Kidney epithelial cell (primary cell): ENCODE measurements at places on chromosomes 11 and 22.

DNA sequence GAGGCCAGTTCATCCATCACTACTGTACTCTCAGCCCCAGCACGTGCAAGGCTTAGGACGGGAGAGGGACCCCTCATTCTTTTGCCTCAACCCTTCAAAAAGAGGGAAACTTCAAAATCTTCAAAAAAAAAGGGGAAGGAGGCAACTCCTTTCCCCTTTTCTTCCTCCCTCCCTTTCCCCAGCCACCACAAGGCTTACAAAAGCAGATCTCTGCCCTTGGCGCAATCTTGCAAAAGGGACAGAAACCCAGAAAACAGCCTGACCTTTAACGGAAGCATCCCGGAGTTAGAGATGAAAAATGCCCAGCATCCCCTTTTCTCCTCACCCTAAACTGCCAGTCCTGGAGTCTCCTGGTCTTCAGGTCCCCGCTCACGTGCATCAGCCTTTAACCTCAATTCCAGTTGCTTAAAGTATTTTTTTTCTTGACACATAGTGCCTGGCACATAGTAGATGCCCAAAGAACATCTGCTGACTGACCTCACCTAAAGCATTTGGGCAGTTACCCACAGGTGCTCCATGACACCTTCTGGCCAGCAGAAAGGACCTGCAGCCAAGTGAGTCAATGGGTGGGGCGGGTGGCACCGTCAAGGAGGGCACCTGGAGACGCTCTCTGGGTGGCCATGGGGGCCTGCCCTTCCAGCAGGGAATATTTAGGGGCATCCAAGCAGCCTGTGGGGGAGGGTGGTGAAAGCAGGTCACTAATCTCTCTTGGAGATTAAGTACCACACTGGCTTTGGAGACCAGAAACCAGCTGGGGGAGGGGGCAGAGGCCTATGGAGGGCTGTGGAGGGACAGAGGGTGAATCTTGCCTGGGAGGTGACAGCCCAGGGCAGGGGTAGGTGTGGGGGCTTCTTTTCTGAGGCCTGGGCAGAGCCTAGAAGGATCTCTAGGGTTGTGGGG, 16.3 kb downstream of the NECTIN1 start:
- no peak for DNase-seq

DNA sequence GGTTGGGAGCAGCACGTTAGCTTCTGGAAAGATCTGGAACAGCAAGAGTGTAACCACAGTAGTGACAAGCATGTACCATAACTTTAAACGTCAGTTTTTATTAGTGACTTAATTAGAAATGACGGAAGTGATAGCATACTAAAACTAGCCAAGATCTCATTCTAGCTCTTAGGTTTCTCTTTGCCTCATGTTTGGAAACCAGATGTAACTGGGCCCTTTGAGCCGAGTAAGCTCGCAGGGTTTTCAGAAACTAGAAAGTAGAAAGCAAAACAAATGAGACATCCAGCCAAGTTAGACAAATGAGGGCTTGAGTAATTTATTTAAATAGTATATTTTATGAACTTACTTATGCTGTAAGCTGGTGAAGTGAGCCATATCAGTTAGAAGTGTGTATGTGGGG, 40.2 kb upstream of the SLC5A12 start:
- DNase-seq, result no peak

DNA sequence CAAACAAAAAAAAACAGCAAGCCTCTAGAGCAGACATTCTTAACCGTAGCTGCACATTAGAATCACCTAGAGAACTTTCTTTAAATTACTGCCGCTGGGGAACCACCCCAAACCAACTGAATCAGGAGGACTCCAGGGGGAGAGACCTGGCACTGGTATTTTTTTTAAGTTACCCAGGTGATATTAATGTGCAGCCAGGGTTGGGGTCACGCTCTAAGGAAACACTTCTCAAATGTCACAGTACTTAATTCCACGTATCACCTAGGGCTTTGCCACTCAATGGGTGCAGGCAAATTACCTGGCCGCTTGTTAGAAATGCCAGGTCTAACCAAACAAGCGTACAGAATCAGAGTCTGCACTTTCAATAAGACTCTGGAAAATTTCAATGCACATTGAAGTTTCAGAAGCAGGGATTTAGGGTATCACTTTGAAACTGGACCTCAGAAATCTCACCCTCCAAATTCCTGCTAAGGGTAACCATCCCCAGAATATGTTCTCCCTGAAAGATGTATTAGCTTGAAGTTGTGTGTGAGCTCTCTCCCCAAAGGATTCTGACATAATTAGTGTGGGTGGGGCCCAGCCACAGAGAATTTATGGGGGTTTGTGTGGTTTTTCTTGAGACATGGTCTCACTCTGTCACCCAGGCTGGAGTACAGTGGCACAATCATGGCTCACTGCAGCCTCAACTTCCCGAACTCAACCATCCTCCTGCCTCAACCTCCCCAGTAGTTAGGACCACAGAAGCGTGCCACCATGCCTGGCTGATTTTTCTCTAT, 12.7 kb upstream of the ISX start:
- no peak for DNase-seq

DNA sequence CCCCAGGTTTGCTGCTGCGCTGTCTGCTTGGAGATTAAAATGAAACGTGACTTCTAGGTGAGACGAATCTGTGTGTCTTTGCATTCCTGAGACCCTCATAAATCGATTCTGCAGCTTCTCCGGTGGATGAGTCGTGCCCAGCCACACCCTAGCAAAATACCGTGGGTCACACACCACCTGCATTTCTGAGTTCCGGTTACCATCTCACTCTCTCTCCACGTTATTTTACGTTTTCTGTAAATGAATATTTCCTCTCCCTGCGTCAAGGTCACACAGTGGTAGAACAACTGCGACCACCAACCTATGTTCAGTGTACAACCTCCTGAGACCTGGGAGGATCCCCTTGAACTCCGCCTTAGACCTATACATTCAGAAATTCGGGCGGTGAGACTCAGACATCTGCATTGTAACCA, 1.1 kb downstream of the YWHAH start:
- no peak for DNase-seq

DNA sequence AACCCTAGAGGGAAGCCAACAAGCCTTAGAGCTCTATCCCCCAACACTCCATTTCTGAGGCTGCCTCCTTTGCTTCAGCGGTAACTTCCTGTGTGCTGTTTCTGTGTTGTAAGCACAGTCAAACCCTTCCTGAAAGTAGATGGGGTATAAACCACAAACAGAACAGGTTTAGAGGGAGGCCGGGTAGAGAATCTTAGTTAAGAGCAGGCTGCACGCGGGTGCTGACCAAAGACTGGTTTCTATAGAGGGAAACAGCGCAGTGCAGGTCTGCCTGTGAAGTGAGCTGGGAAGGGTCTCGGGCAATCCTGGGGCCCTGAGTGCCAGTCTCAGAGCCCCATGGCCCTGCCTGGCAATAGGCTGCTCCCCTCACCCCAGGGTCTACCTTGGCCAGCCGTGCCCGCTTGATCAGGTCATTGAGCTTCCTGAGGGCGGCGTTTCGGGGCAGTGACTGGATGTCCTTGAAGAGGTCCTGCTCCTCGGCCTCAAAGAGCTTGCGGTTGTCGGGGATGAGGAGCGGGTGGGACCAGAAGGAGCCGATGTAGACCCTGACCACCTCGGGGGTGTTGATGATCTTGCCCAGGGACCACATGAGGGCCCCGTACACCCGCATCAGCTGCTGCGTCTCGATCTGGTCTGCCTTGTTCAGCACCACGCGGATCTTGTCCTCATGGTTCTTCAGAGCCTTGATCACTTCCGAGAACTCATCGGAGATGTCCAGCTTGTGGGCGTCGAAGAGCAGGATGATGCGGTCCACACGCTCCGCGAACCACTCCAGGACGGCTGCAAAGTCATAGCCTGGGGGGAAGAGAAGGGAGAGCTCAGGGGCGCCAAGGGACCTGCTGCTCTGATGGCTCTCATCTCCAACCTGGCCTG, 15.3 kb upstream of the CDC42BPG start:
- DNase-seq, result no peak
